Mononuclear cell (primary cell): ENCODE measurements at places on chromosomes 12 and 14. TPM values are rescaled to one million over a fixed set of nuclear protein-coding genes. Genes with fewer than 3 reads are reported as not detected.

The SINHCAF gene
- 109 TPM for total RNA-seq

The SCN8A gene
- 0.21 TPM for total RNA-seq

The CPNE6 gene
- total RNA-seq: not detected

The BMP4 gene
- not detected for total RNA-seq

The ZDHHC22 gene
- total RNA-seq: not detected
